ENCODE measurements at places on chromosomes 4 and X. TPM values are rescaled to one million over a fixed set of nuclear protein-coding genes. Genes with fewer than 3 reads are reported as not detected.

STATH gene
- total RNA-seq: not detected

ASMT gene
- not detected for total RNA-seq

DNA sequence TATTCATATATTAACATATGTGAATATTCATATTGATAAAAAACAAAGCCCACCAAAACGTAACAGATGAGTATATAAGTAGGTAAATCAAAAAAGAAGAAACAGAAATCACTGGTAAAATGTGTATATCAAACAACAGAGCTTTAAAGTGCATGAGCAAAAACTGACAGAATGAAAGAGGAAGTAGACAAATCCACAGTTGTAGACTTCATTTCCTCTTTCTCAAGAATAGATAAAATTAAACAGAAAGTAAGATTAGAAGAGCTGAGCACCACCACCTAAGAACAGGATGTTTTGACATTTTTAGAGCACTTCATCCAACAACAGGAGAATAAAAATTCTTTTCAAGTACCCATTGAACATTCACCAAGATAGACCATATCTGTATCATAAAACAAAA, 64.6 kb downstream of the CNKSR2 start:
- DNase-seq: no peak

DNA sequence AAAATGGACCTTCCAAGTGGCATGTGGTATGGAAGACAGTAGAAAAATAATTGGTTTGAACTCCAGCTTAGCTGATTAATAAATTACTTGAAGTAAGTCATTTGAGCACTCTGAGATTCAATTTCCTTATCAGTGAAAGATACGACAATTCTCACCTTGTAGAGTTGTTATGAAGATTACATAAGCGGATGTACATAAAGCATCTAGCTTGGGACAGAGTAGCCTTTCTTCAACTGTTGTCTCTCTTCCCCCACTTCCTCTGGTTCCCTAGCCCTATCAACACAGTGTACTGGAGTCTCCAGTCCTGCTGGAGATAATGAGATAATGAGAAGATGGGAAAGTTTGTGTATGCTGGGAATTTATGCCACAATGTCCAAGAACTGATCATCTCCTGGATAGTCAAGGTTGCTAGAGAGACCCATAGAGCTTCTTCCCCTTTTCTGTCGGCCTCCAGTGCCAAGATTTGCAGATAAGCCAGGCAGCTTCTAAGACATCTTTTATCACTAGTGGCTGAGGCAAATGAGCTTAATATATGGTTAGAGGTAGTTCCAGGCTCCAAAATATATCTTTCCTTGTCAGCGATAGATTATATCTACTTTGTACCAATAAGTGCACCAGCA, 33.9 kb downstream of the VSIG4 start:
- no peak for DNase-seq

- DNase-seq: no peak
These were observed 229.0 kb downstream of the FRMPD4 start for GRCh38 chrX:12367254-12367653.

SH3BP2 gene
- total RNA-seq: 102 TPM

SH3TC1 gene
- 73.1 TPM for total RNA-seq

MAOA gene
- 159 TPM for total RNA-seq

GRCh38 chr4:83454686-83455085, 937 bp downstream of the HELQ start:
- no peak for DNase-seq

- no peak for DNase-seq
These were observed 1434.6 kb downstream of the PCDH18 start for GRCh38 chr4:136097676-136098075.

DNA sequence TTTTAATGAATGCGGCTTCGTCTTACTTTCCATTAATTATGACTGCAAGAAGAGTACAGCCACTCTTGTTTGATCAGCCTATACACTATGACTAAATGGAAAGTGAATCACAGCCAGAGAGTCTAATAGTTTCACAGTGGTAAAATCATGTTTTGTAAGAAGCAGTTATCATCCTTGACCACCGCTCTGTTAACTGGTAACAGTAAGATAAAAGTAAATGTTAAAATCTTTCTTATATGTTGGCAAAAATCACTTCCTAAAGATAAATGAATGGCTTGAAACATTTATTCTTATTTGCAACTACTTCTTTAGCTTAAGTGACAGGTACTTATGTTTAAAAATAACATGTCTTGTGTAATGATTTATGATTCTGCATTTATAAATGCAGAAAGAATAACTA, 13.2 kb downstream of the GALNT7 start:
- no peak for DNase-seq

ERAS gene
- not detected for total RNA-seq

- DNase-seq: peak; percentile 92
These were observed 11.8 kb upstream of the ZCCHC13 start for GRCh38 chrX:74291964-74292807.

FTSJ1 gene
- 30.2 TPM for total RNA-seq

GRCh38 chr4:102139132-102139573, 206.1 kb downstream of the SLC39A8 start:
- no peak for DNase-seq

DNA sequence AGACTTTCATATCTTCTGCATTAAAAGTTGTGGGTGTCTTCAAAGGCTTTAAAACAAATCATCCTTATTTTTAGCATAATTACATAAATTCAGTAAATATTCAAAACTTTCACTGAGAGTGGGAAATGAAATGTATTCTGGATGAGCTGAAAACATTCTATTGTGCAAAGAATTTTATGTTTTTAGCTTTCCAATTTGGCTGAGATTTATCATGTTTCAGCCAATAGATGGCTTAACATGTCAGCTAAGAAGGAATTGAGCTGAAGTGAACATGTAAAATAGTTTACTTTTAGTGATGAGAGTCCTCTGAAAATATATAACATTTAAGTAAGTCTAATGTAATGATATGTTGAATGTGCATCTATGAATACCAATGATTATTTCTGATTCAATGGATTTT, 213.5 kb upstream of the GIMD1 start:
- DNase-seq: no peak

GRCh38 chrX:37383313-37383712, 34.1 kb downstream of the PRRG1 start:
- DNase-seq: no peak

- no peak for DNase-seq
These were observed 8.0 kb upstream of the HERC5 start for GRCh38 chr4:88448889-88449288.

Data from lower lobe of right lung (tissue), 2 donors.